Activated gamma-delta T cell treated with Interleukin-2 at 50 U/mL for 16 hours (primary cell): ENCODE measurements at places on chromosomes 5 and 9.

DNA sequence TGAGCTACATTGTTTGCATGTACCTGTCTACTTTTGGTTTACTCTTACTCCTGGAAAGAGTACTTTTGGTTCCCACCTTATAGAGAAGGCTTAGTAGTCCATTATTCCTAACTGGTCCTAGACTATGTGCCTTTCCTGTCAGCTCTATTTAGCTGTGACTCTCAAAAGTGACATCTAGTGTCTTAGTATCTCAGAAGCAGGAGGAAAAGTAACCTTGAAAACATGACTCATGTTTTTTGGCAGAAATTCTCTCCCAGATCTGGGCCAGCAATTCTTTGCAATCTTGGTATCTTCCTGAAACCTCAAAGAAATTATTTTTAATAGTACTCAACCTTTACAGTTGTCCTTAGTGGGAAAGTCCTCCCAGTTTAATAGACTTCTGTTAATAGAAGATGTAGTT is 691.7 kb upstream of the SEMA6A start:
- no peak for DNase-seq

- DNase-seq, result no peak
Measured at GRCh38 chr5:61263072-61263471, 69.0 kb upstream of the ZSWIM6 start.

- no peak for DNase-seq
Measured at GRCh38 chr5:126848253-126848652, 71.3 kb downstream of the LMNB1 start.

DNA sequence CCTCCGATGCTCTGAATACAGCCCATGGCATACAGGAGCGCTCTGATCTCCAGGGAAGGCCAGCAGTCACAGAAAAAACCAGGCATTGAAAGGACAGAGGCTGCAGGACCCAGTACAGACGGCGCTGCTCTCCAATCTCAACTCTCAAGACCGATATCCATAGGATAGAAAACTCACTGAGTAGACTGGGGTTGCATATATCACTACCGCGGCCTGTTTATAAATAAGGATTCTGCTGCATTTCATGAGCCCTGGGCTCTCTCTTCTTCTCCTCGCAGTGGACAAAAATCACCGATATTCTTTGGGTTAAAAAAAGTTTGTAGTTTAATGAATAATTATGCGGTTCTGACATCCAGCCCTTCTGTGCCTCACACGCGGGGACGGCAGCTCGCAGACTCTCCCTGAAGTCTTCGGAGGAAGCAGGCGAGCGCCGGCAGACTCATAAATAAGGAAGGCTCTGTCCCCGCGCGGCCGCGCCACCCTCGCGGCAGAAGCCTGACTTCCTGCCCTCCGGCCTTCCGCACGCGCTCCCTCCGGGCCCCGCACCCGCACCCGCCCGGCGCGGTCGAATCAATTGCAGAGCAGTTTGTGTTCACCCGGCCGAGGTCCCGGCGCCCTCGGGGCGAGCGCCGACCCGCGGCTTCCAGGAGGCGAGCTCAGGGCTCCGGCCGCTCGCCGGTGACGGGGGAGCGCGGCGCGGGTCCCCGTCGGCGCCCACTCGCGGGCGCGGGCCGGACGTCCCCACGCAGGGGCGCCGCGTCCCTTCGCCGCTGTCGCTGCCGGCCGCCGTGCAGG is at the start of gene FAM78A:
Gene FAM78A, minus strand, starts transcription at position 417 of the 795 bp plus-strand sequence. Its CDS starts 331 bp downstream, at position 86.
- no peak for DNase-seq
